ENCODE measurements at places on chromosomes 5 and 9.

- no peak for DNase-seq
These were observed 627.7 kb downstream of the CCDC171 start for GRCh38 chr9:16180546-16180945.

GRCh38 chr9:76414661-76415060 is 20.4 kb upstream of the RFK start:
- no peak for DNase-seq

DNA sequence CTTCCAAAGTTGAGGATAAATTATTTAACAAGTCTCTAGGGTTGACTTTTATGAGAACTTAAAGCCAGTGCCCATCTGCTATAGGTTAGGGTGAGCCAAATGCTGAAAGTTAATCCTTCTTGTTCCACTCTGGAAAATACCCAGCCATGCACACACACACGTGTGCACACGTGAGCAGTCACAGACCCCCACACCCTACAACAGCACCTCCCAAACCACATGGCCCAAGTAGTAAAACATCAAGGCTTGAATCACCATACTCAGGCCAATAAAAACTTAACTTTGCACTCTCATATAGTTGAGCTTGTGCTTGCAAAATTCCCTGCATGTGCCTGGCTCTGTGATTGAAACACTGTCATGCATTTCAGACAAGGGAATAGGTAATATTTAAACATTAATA is 467.6 kb downstream of the ARHGEF28 start:
- peak; percentile 23 for DNase-seq

DNA sequence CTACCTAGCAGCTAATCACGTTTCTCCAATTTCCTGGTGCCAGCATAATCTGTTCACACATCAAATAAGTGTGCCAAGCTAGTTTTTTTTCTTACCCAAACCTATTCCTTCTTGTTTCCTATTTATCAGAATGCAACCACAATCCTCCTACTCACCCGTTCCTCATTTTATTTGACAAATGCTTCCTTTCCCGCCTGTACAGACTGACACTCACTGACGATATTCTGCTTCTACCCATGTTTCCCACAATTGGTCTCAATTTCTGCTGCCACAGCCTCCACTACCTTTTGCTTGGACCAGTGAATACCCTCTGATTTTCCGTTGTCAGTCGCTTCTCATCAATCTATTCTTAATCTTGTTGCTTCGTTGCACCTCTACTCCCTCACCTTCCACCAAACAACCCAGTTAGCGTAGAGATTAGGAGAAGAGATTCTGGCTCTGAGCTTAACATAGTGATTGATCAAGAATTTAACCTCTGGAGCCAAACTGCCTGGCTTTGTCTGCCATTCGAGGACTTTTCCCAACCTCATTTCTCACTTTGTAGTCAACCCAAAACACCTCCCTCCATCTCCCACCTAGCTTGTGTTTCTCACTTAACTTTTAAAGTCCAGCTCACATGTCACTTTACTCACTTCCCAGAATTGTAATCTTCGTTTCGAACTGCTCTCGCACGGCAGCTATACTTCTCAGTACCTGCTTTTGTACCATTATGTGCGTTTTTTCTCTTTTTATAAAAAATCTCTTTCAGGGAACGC is 729 bp upstream of the TMEM38B start:
- DNase-seq: no peak

DNA sequence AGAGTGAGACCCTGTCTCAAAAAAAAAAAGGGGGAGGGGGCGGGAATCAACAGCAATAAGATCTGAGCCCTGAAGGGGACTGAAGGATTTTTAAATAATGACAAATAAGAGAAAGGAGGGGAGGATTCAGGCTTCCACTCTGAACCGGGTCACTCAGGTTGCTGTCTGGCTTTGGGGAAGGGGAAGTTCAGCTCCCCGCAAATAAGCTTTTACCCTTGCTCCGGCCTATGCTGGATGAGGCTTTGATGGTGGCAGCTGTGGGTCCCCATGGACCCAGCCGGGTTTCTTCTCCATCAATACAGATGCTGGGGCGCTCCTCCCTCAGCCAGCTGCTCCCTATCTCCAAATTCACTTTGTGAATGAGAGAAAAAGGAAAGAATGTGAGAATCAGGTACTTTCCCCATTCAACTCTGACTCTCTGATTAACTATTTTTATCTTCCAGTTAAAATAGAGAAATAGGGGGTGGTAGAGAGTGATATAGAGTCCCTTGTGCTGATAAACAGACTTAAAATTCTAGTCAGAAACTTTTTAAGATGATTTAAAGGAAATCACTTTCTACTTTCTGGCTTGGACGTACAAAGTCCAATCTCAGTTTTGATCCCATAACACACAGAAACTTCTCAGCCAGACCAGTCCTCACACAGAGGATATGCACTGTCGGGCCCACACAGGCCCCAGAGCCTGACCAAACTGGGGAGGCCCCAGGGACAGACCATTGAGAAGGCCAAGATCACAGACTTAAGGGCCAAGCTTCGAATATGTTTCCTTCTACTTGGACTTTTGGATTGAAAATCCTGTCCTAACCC is 39.6 kb downstream of the C5orf15 start:
- DNase-seq: no peak

- DNase-seq: no peak
These were observed 53.2 kb downstream of the GOLM1 start for GRCh38 chr9:86046071-86046636.

- DNase-seq: no peak
These were observed 8.2 kb downstream of the IPPK start for GRCh38 chr9:92661743-92662142.

DNA sequence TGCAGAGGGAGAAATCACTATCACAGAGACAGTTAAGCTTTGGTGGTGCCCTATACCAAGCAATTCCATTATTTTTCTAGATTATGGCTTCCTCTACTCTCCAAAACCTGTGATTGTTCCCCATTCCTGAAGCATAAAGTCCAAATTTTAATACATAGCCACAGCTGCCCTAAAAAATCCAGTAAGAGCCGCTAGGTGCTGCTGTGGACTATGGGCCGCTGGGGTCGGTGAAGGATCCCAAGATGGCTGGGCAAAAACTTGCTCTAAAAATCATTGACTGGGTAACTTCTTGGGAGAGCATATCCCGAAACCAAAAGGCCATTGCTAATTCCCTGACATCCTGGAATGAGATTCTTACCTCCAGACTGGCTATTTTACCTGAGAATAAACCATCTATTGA is 245.3 kb downstream of the NFIB start:
- no peak for DNase-seq

- DNase-seq: no peak
These were observed 44.1 kb upstream of the TNFAIP8 start for GRCh38 chr5:119311688-119312087.

GRCh38 chr5:12095808-12096281 is 191.6 kb upstream of the CTNND2 start:
- no peak for DNase-seq

- no peak for DNase-seq
These were observed 43.5 kb downstream of the DMAC1 start for GRCh38 chr9:7756088-7756487.

DNA sequence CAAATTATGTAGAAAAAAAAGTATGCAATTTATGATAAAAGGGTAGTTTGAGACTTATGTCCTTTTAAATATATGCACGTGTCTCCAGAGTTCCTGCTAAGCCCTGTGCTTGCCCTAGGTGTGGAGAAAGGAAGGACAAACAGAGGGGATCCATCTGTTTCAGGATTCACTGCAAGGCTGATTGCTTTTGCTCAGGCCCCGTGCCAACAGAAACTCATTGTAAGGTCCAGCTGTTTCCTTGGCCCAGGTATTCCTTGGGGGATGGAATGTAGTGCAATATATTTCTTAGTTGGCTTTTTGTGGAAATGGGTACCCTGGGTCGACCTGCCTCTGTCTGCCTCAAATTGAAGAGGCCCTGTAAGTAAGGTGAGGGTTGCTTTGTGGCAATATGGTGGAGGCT is 268.6 kb upstream of the CLINT1 start:
- no peak for DNase-seq

GRCh38 chr9:10112070-10112469 is 500.7 kb downstream of the PTPRD start:
- no peak for DNase-seq

DNA sequence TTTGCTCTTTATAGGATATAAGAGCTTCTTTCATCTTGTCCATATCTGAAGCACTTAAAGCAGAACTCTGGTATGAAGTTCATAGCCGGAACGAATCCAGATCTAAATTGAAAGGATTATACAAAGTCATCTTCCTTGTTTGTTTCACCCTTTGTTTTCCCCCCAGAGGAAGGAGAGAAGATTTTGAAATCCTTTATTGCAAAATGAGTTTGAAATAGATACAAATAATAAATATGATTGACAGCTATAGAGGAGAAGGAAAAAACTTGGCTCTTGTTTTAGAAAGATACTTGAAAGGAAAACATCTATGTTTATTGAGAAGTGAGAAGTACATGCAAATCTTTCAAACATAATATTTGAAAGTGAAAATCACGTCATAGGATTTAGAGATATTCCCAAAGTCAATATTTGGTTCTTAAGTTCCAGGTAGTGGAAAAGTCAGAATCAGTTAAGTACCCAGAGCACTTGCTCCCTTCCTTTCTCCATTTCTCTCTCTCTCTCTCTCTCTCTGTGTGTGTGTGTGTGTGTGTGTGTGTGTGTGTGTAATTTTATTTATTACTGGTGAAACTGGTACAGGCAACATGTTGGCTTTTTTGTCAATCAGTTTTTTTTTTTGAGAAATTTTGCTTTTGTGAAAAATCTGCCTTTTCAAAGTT is 27.2 kb downstream of the PAM start:
- DNase-seq: no peak

GRCh38 chr9:98230789-98231188 is 24.7 kb downstream of the TBC1D2 start:
- DNase-seq: peak; percentile 2

DNA sequence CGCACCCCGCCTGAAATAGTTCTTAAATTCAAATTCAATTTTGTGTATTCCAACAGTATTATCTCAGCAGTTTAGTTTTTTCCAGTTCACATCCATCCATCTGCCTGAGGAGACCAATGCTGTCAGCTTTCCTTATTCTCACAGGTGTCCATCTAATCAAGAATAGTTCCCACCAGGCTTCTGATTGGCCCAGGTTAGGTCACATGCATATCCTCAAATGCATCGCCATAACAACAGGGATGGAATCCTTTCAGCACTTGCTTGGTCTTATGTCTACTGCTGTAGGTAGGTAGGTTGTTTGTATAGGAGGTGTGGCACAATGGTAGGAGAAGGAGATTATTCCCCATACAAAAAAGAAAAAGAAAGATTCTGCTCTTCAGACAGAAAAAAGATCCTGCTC is 91.2 kb downstream of the UBE2R2 start:
- DNase-seq: no peak

DNA sequence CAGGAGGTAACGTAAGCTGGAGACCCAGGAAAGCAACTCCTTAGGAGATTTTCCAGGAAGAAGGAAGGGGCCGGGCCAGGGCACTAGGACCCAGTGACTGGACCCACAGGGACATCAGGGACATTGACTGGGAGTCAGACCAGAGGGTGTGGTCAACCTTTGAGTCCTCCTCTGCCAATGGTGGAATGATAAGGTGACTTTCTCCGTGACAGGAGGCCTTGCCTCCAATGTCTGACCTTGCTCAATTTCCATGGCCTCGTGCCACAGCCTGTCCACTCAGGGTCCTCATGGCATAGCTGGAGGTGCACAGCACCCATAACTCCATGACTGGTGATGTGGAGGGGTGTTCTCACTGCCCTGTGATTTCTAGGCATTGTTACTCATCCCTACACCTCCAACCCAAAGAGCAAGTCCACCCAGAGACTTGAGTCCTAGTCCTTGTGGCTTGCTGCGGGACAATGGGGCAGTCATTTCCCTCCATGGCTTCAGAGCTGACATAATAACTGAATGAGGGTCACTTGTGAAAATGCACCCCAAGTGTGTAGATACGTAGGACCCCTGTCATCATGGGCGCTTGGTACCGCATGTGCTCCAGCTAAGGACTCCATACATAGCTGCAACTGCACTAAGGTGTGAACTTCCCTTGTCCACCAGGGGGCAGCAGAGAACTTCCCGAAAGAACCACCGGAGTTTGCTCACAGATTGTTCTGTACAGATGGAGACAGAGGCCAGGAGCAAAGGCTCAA is 4.1 kb upstream of the AMBP start:
- DNase-seq: peak; percentile 95

DNA sequence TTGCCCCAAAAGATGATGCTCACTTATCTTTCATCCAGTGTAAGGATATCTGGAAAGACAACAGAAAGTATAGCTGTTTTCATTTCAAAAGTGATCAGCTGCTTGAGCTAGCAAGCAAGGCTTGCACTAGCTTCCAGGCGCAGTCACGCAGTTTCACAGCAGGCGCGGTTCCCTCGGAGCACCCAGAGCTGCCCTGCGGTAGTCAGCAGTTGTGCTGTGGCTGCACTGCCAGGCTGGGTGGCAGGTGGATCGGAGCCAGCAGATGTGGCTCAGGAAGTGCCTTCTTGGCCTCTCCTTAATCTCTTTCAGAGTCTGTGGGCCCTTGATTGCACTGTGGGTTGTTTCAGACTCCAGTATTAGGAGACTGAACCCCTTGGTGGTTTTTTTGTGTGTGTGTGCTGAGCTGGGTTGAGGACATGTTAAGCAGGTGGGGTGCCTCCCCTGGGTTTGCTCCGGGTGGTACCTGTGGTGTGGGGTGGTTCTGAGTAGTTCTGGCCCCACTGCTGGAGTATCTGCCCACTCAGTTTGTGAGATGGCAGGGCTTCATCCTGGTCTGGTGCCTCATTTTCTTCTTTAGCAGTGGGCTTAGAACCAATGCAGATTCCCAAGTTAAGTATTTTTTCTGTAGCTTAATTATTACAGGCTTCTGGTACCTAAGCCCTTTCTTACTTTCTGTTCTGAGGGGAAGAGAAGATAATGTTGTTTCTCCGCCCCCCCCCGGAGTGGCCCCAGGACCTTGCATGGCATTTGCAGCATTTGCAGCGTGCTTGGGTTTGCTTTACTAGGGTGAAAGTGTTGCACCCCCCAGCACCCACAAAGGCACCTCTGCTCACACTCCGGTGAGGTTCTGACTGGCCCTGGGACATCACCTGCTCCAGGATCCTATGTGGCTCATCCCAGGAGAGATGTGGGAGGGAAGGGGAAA is 16.4 kb downstream of the TENT4A start:
- no peak for DNase-seq

GRCh38 chr5:76334574-76334973 is 68.5 kb upstream of the IQGAP2 start:
- no peak for DNase-seq

- DNase-seq: no peak
These were observed 10.1 kb upstream of the ADRB2 start for GRCh38 chr5:148816357-148816756.

- no peak for DNase-seq
These were observed 29.2 kb upstream of the TIFAB start for GRCh38 chr5:135481387-135481786.
